ENCODE measurements at places on chromosomes 13 and 19.

- DNase-seq, result no peak
Observed at GRCh38 chr13:49347650-49348385, 96.0 kb downstream of the CAB39L start.

- DNase-seq, result no peak
Observed at GRCh38 chr19:34880034-34880433, 46.7 kb upstream of the ZNF30 start.

DNA sequence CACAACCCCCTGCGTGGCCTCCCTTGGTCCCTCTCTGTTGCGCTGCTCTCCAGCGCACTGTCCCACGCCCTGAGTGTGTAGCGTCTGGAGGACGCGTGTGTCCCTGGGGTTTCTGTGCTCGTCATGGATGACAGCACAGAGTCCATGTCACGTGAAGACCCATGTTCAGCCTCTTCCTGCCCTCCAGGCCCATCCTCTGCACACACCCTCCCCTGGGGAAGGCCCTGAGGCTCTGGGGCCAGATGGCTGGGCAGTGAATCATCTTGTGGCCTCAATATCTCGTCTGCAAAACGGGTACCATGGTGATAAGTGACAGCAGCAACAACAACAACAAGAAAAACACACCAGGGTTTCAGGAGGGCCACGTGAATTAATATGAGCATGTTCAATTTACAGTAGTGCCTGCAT, 71.5 kb upstream of the ARHGEF7 start:
- DNase-seq, result no peak

GRCh38 chr19:38644719-38645118, 2.7 kb upstream of the ACTN4 start:
- DNase-seq, result no peak

DNA sequence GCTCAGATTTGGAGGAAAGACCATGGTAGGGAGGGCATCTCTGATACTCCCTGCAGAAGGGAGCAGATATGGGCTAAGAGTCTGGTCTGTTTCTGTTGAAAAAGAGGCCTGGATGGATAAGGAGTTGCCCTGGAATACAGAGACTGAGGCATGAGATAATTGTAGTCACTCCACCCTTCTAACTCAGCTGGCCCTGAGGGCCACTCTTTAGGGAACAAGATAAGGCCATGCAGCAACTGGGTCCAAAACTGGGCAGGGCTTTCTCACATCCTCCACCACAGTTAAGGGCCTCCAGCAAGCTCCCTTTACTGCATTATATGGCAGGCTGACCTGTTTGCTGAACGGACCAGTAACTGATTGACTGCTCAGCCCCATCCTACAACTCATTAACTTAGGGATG, 1.3 kb downstream of the ZNF749 start:
- no peak for DNase-seq

DNA sequence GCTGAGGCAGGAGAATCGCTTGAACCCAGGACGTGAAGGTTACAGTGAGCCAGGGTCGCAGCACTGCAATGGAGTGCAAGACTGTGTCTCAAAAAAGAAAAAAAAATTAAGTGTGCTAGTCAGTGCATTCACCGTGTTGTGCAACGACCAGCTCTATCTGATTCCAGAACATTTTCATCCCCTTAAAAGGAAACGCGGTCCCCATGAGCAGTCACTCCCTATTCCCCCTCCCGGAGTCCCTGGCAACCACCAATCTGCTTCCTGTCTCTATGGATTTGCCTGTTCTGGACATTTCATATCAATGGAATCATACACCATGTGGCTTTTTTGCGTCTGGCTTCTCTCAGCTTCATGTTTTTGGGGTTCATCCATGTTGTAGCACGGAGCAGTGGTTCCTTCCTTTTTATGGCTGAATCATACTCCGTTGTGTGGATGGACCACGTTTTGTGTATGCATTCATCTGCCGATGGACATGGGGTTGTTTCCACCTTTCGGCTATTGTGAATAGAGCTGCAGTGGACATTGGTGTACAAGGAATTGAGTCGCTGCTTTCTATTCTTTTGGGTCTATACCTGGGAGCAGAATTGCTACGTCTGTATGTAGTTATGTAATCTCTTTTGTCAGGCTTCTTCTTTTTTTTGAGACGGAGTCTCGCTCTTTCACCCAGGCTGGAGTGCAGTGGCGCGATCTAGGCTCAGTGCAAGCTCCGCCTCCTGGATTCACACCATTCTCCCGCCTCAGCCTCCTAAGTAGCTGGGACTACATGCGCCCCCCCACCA, 19.8 kb downstream of the MYO9B start:
- DNase-seq, result no peak

- DNase-seq, result no peak
Observed at GRCh38 chr13:50357586-50358118, 342.4 kb downstream of the KCNRG start.

- no peak for DNase-seq
Observed at GRCh38 chr19:46639358-46640182, 3.6 kb upstream of the GNG8 start.

- no peak for DNase-seq
Observed at GRCh38 chr13:79663435-79663834, 182.5 kb downstream of the NDFIP2 start.

GRCh38 chr19:542173-542866, 1.5 kb upstream of the GZMM start:
- DNase-seq, result no peak
